Activated naive CD8-positive, alpha-beta T cell treated with anti-CD3 and anti-CD28 coated beads for 36 hours (primary cell): ENCODE measurements at places on chromosomes 5 and 9. TPM values are rescaled to one million over a fixed set of nuclear protein-coding genes. Genes with fewer than 3 reads are reported as not detected.

The FOXD4L4 gene
- total RNA-seq: 0.10 TPM

The LTC4S gene
- 0.29 TPM for total RNA-seq

The UBE2QL1 gene
- not detected for total RNA-seq

The ARPC5L gene
- total RNA-seq: 104 TPM

The SIGMAR1 gene
- 111 TPM for total RNA-seq

The ENTREP1 gene
- not detected for total RNA-seq

The LOX gene
- total RNA-seq: not detected

The NTRK2 gene
- total RNA-seq: not detected

The TXNDC8 gene
- not detected for total RNA-seq

The PCDHGB6 gene
- not detected for total RNA-seq

The ACOT12 gene
- total RNA-seq: not detected

The CA9 gene
- total RNA-seq: 1.5 TPM

The SEMA6A gene
- not detected for total RNA-seq

The PCDHB9 gene
- not detected for total RNA-seq

The RANBP17 gene
- total RNA-seq: 0.35 TPM

The FREM1 gene
- not detected for total RNA-seq

The SLC22A4 gene
- total RNA-seq: 0.95 TPM

The FAT2 gene
- not detected for total RNA-seq
